ENCODE measurements at places on chromosomes 6 and 20.

- no peak for DNase-seq
Measured at GRCh38 chr20:14828459-14828858, 491.0 kb upstream of the FLRT3 start.

- no peak for DNase-seq
Measured at GRCh38 chr20:22711971-22712755, 127.8 kb upstream of the FOXA2 start.

- DNase-seq: no peak
Measured at GRCh38 chr6:138537106-138537505, 37.8 kb upstream of the NHSL1 start.

DNA sequence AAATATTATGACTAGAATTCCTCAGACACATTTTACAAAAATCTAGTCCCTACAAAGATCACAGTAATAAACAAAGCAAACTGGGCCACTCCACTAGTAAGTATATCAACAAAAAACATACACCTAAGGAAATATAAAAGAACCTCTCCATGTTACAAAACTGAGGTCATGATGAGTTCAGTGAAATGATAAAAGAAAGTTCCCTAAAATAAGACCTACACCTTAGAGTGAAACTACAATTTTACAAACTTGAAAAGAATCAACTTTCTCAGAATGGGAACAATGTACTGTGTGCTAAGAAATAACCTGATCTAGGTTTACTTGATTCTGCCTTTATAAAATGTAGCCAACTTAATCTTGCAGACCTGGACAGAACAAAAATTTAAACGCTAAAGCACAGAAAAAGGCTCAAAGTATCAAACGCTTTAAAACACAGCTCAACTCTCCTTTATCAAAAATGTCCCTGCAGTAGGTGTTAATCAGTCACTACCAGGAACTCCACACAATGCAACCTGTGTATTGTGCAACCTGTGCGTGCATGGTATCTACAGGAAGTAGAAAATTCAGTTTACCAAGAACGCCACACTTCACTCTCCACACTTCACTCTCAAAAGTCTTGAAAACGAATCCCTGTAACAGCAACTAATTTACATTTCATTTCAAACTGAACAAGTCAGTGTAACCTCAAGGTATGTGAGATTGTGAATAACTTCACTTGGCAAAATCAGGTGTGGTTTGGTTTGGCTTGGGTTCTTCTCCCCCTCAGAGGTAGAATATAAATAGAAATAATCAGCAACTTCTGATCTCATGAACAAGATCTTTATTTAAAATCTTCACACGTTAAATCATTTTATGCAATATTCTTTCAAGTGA lies 1.8 kb downstream of the RALGAPA2 start:
- DNase-seq: no peak

- no peak for DNase-seq
Measured at GRCh38 chr6:97427648-97428047, 144.6 kb upstream of the MMS22L start.

DNA sequence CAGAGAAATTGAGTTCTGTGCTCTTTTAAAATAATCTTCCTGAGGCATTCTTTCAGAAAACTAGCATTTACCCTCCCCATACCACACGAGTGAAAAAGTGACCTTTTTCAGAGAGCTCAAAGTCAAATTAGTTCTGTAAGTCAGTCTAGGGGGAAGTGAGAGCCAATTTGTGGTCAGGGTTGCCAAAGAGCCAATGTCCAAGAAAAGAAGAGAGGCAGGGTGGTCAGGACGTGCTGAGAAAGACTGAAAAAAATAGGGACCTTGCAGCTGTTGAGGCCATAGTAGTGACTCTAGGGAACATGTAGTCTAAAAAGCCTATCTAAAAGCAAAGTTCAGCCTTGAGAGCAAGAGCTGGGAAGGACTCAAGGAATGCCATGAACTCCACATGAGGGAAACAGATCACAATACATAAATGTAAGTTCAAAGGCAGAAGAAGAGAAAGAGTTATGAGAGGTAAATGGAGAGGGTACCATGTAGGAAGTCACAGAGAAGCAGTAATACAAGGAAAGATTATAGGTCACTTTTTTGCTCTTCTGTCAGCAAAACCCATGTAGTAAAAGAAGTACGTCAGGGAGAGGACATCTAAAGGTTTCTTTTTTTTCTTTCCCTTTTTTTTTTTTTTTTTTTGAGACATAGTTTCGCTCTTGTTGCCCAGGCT lies 565.1 kb upstream of the FLRT3 start:
- DNase-seq: no peak

DNA sequence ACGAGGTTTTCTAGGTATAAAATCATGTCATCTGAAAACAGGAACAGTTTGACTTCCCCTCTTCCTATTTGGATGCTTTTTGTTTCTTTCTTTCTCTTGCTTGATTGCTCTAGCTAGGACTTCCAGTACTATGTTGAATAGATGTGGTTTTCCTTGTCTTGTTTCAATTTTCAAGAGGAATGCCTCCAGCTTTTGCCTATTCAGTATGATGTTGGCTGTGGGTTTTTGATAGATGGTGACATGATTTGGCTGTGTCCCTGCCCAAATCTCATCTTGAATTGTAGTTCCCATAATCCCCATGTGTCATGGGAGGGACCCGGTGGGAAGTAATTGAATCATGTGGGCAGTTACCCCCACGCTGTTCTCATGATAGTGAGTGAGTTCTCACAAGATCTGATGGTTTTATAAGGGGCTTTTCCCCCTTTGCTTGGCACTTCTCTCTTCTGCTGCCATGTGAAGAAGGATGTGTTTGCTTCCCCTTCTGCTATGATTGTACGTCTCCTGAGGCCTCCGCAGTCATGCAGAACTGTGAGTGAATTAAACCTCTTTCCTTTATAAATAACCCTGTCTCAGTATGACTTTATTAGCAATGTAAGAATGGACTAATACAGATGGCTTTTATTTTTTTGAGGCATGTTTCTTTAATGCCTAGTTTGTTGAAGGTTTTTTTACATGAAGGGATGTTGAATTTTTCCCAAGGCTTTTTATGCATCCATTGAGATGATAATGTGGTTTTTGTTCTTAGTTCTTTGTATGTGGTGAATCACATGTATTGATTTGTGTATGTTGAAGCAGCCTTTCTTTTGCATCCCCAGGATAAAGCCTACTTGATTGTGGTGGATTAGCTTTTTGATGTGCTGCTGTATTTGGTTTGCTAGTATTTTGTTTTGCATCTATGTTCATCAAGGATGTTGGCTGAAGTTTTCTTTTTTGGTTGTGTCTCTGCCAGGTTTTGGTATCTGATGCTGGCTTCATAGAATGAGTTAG lies 239.1 kb downstream of the THBS2 start:
- DNase-seq: no peak

- DNase-seq: no peak
Measured at GRCh38 chr20:51545515-51545914, 3.0 kb upstream of the NFATC2 start.

DNA sequence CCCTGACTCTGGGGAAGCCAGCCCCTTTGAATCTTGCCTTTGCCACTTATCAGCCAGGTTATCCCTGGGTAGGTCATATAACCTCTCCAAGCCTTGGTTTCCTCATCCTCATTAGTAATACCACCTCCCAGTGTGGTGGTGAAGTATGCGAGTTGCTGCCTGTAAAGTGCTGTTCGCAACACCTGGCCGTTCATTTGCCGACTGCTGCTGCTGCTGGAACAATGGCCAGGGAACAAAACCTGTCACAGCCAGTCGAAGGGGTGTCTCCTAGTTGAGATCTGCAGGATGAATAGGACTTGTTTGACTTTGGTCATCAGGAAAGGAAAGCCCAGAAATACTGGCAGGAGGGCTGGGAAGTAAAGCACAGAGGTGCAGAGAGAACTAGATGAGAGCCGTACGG lies 6.1 kb downstream of the MANBAL start:
- DNase-seq: no peak

- no peak for DNase-seq
Measured at GRCh38 chr6:34241351-34242215, 4.9 kb downstream of the HMGA1 start.

DNA sequence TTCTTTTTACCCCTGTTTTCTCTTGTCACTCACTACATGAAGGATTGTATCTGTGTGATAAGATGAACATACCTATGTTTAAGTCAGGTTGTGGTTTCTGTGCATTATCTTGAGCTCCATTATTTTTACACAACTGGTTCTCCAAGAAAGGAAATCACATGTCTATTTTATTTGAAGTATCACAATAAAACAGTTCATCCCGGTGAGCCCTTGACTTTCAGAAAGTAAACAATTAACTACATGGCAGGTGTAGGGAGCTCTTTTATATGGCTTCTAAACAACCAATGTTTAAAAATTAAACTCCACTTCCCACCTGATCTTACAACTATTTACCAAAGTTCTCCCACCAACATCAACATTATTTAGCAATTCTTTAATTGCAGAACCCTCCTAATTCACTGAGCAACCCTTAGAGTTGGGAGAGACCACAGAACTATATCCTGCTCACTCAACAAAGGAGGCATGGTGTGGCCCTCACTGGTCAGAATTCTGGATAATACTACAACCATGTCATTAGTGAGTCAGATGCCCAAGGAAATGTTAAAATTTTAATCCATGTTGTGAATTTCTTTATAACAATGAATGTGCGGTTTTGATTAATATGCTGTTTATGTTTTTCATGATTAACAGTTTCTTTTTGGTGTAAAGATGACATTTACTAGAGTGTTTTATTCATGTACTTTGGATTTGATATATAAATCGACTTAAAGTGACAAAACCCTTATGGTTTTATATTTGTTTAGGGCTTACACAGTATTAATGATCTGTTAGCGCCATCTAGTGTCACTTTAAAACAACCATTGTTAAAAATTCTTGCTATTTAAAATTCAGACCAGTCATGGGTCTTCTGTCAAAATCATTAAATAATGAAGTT lies 50.0 kb upstream of the SCGN start:
- no peak for DNase-seq

DNA sequence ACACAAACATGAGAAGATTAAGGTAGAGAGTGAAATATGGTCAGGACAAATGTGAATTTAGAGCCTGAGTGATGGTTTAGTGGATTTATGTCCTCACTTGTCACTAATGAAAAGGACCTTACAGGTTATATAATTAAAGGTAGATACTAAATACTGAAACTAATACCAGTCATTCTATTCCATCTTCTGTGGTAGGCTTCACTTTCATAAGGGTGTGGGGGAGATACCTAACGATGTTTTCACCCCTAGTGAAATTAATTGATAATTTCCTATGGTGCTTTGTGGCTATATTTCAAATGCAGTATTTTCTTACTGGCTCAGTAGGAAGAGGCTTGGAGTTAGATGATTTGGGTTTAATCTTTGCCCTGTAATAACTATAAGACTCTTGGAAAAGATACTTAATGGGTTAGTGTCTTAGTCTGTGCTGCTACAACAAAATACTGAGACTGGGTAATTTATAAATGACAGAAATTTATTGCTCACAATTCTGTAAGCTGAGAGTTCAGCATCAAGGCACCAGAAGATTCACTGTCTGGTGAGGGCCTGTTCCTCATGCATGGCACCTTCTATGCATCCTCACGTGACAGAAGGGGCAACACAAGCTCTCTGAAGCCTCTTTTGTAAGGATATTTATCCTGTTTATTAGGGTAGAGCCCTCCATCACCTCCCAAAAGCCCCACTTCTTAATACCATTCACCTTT lies 21.3 kb downstream of the RNF217 start:
- DNase-seq: no peak

DNA sequence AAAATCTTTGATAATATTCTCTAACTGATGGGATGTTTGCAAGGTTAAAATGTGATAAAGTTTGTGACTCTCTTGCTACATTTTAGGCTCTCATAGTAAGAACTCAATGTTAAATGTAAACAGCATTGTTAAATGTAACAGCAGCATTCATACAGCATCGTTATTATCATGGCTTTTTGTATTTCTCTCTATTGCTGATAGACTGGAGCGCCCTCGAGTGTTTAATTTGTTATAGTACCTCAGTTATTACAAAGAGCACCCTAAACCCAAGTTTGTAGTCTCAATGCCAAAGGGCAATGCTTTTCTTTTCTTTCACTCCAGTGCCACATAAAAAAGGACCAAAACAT lies 14.9 kb upstream of the TTPAL start:
- no peak for DNase-seq

DNA sequence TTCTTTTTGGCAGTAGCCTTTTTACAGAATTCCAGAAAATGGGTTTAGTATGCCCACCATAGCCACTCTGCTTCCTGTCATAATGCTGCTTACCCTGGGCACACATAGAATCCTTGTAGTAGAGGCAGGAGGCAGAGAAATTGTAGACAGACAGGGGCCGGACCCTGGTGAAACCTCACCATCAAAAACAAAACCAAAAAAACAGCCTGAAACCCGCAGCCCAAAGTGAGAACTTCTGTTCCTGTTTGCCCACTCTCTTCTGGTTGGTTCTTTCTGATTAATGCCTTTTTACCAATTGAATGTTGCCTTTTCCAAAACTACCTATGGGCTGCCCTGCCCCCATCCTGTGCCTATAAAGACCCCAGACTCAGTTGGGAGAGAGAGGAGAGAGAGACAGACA lies 188.2 kb downstream of the CDKAL1 start:
- no peak for DNase-seq

GRCh38 chr6:52976591-52977035 lies 18.5 kb downstream of the GSTA4 start:
- DNase-seq: no peak

DNA sequence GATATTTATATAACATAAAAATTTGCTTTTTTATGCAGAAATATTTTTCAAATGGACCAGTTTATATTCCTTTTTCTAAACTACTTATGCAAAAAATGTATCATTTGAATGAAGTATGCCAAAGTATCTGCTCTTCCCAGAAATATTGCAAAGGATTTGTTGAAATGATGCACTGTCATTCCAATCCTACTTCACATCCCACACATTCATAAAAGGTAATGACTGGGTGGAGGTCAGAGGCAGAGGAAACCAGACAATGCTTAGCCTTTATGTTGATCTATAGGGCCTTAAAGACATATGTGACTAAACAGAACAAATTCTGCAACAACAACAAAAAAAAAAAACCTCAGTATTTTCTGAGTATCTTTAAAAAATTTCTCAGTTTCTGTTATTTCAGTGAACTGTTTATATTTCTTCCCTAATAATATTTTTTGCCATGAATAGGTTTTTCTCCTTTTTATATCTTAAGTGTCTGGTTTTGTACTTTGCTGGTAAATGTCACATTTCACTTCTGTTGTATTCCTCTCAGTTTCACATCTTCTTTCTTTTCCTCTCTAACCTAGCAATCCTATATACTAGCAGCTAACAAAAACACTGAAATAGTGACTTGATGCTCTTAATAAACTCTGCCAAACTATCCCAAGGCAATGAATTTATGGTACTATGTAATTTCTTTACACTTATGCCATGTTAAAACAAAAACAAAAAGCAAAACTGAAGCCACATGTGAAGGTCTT lies 374.1 kb downstream of the BCKDHB start:
- DNase-seq: no peak

All from iPS DF 6.9 (cell line).